ENCODE measurements at places on chromosomes 6 and 20.

GRCh38 chr20:59398537-59399205 is 98.3 kb downstream of the EDN3 start:
- DNase-seq = no peak

DNA sequence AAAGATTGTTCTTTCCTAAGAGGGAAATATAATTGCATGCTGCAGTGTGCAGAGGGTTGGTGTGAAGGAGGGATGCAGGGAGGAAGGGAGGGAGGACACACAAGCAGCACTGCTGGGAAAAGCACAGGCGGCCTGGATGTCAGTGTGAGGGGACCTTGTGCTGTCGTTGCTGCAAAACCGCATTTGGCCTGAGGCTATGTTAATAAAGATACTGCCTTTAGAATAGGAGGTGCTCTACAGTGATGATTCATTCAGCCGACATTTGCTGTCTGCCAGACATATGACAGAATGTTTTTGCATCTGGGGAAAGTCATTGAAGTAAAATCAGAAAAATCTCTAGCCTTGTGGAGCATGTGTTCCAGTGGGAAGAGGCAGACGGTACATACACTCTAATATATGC is 50.5 kb upstream of the TRIM26 start:
- no peak for DNase-seq

- no peak for DNase-seq
These were observed 45.4 kb downstream of the RPF2 start for GRCh38 chr6:111027219-111027618.

- no peak for DNase-seq
These were observed 34.3 kb downstream of the PRSS35 start for GRCh38 chr6:83546636-83547035.

GRCh38 chr6:16222826-16223225 is 15.6 kb upstream of the GMPR start:
- DNase-seq = no peak

DNA sequence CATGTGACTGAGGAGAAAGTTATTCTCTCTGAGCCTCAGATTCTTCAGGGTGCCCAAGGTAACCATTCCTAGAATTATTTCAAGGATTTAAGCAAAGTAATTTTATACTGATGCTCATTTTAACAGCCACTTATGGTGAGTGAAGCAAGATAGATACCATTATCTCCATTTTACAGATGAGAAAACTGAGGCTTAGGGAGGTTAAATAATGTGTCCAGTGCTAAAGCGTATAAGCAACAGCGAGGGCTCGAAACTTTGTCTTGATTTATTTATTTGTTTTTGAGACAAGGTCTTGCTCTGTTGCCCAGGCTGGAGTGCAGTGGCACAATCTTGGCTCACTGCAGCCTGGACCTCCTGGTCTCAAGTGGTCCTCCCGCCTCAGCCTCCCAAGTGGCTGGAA is 53.6 kb downstream of the FOXF2 start:
- no peak for DNase-seq

GRCh38 chr6:158174024-158174423 is 5.9 kb downstream of the GTF2H5 start:
- DNase-seq = no peak

- DNase-seq = no peak
These were observed 20.5 kb downstream of the COL9A1 start for GRCh38 chr6:70282312-70282918.

DNA sequence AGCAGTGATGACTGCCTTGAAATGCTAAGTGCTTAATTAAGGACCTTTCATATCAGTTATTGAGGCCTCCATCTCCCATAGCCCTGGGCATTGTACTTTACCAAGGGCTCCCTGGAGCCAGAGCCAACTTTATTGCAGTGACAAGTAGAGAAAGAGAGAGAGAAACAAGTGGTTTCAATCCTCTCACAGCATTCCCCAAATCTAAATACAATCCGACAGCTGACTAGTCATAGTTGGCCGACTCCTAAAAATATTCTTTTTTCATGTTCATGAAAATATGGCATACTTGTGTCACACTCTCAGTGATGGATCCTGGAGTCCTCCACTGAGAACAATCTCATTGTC is 127.0 kb upstream of the TFAP2D start:
- DNase-seq = no peak

DNA sequence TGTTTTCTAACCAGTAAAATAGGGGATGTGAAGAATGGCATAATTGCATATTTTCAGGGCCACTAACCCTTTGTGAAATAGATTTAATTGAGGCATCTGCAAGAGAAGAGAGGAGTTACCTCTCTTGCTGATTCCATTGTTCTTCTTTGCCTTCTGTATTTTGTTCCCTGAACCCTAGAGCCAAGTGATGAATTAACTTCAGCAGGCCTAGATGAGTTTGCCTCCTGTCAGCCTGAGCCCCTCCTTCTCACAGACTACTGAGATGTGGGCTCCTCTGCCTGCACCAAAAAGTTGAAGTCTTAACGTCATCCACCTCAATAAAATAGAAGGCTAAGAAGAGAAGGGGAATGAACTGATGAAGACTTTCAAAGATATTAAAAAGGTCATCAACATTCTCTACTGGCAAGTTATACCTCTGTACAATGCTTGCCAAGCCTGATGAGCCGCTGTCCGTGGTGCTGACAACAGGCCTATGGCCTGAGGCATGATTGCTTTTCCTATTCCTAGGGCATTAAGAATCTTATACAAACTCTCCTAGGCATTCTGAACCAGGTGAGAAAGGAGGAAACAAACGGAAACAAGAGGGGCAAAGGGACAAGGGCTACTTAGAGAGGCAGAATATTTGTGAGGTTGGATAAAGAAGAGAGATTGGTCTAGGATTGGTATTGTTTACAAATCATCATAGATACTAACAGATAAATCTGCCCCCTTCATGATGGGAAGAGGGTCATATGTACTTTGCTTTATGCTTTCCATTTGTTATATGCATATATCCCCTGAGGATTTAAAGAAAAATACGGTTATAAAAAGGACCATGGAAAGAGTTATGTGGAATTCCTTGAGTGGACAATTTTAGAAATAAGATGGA is 46.8 kb downstream of the CD24 start:
- DNase-seq = no peak

GRCh38 chr20:12171923-12172524 is 254.3 kb downstream of the BTBD3 start:
- DNase-seq = no peak

DNA sequence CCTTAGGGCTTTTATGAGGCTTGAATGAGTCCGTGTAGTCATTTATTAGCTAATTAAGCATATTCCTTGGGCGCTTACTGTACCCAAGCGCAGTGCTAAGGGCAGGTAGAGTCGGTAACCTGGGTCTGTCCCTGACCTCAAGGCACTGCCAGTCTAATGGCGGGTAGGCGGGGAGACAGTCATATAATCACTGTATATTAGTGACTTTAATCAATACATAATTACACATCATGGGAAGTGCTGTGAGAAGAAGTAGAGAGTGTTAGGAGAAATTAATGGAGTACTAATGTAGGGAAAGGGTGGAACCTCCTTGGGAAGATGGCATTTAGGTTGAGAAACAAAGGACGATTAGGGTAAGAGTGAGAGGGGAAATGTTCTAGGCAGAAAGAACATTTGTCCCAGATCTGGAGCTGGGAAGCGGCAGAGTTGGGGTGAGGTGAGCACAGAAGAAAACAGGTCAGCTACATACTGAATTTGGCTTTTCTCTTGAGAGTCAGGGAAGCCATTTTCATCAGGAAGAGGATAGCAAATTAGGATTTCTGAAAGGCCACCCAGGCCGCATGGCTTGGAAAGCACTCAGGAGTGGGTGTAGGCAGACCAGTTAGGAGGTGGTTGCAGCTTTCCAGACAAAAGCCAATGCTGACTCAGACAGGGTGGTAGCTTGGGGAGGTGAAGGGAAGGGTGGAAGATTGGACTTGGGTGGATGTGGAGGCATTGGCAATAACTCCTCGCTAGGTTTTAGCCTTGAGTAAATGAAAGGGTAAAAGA is 954 bp upstream of the BLCAP start:
- DNase-seq = no peak

DNA sequence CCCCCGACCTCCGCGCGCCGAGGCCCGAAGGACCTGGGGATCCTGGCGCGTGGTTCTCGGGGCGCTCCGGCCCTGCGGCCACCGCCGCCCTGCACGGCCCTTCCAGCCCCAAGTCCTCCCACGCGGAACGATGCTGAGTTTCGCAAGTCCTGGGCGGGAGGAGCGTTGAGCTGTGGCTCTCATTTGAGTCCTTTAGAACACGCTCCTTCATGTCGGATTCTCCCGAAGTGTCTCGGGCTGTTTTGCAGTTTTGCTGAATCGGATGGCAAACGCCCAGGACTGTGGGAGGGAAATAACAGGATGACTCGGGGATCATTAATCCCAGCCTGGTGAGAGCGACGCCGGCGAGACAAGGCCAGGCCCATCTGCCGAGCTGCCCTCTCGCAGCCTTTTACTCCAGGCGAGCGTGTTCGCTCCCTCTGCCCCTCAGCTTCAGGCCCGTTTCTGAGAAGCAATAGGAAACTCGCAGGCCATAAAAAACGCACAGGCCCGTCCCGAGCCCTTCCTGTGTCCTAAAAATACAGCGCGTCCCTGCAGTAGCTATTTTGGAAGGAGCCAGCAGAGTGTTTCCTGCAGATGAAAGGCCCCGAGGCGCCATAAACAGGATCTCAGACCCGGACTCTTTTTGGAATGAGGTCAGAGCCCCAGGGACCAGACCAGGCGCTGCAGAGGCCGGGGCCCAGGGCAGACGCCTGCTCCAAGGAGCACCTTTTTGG is 153.5 kb downstream of the DLL1 start:
- peak; percentile 76 for DNase-seq

GRCh38 chr6:163815796-163816195 is 401.3 kb downstream of the QKI start:
- DNase-seq = no peak

DNA sequence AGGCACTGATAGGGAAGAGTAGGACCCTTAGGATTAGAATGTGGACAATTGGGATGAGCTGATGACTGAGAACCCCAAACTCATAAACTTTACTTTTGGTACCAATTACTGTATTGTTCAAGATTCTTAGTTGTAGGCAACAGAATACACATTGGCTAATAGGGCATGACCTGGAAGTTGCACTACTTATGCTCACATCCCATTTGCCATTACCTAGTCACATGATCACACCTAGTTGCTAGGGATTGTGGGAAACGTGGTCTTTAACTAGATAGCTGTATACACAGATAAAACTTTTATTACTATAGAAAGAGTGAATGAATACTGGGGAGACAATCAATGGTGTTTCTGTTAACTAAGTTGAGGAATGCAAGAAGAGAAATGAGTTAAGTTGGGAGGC is 113.4 kb upstream of the AKIRIN2 start:
- no peak for DNase-seq

GRCh38 chr6:153790048-153790447 is 249.0 kb upstream of the OPRM1 start:
- DNase-seq = no peak

Data from psoas muscle (tissue), 8 donors.